MCF 10A (cell line): ENCODE measurements at places on chromosomes 2 and 18. TPM values are rescaled to one million over a fixed set of nuclear protein-coding genes. Genes with fewer than 3 reads are reported as not detected.

The CCDC141 gene
- not detected in 2 replicates for total RNA-seq

The ARHGAP15 gene
- total RNA-seq: 0.61 TPM in 1 of 2 replicates, not detected in the other

The DSG1 gene
- not detected in 2 replicates for total RNA-seq

The BOK gene
- total RNA-seq: 15.5 and 18.6 TPM in 2 replicates

The CAPN14 gene
- not detected in 2 replicates for total RNA-seq

The KCNG2 gene
- total RNA-seq: not detected in 2 replicates

The DYTN gene
- not detected in 2 replicates for total RNA-seq

The RNU2-63P gene
- 5.0 and 9.1 TPM in 2 replicates for total RNA-seq
